ENCODE measurements at places on chromosomes 7 and 10. TPM values are rescaled to one million over a fixed set of nuclear protein-coding genes. Genes with fewer than 3 reads are reported as not detected.

Gene PRLHR
- not detected for total RNA-seq

- DNase-seq, result no peak
Measured at GRCh38 chr10:6999232-6999925, 411.5 kb downstream of the SFMBT2 start.

DNA sequence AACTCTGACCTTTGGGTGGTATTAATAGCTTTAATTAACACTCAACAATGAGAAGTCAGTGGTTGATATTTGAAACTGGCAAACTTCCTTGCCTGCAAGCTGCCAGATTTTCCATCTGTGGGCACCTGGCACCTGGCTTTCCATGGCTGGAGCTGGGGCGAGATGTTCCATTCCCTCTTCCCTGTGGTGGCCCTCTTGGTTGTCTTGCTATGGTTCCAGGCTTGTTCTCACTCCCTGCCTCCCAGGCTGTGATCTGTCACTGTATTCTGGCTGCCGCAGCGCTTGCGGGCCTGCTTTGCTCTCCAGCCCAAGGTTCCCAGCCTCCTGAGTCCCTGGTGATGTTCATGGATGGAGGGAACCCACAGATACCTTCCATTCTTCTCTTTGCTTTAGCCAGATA is 201.0 kb downstream of the FRMD4A start:
- DNase-seq, result no peak

- DNase-seq, result no peak
Measured at GRCh38 chr10:124508070-124508667, 46.5 kb downstream of the LHPP start.

- DNase-seq, result no peak
Measured at GRCh38 chr7:95478272-95479037, 7.3 kb upstream of the ASB4 start.

DNA sequence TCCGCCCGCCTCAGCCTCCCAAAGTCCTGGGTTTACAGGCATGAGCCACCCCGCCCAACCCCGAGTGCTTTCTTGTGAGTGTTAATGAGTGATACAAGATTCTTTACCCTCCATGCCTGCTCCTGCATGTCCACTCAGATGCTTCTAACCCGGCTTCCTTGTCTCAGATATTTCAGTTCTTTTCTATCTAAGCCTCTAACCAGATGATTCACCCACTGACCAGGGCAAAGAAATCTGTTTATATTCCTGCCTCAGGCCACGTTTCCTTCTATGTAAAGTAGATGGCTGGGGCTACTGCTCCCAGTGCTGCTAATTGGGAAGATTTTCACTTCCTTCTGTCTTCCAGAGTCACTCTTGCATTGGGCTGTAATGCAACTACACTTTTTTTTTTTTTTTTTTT is 395.1 kb upstream of the ANKRD30A start:
- DNase-seq, result no peak

Gene COL26A1
- not detected for total RNA-seq

GRCh38 chr7:114711241-114711640 is 210.7 kb upstream of the MDFIC start:
- no peak for DNase-seq

Gene ZNF398
- 7.8 TPM for total RNA-seq

Gene CACUL1
- 32.6 TPM for total RNA-seq
